ENCODE measurements at places on chromosomes 16 and 17.

DNA sequence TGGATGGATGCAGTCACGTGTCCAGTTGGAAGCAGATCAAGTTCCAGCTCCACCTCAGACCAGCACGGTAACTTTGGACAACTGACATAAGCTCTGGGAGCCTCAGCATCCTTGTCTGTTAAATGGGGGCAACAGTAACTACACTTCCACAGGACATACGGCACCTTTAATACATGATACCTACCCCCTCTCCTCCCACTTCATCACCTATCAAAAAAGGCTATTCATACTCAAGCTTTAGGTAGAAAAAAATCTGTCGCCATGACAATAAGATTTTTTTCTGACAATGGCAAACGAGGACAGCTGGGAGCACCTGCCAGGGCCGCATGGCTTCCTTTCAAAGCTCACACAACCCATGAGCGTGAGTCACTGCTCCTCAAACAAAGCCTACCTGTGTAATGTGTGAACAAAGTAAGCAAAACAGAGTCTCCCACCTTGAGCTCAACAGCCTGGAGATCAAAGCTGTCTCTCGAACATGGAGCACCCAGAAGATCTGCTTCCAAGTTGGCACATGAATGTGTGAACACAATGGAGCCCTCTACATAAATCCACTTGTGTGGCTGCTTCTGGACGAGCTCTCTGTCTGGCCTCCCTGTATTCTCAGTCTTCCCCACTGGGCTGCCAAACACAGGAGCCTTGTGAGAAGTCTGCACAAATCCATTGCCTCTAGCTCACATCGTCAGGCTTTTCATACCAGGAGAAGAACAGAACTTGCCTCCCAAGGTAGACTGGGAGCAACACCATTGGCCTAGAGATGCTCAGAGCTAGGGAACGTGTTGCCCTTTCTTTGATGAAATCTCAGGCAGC is 459.7 kb downstream of the SOX9 start:
- no peak for DNase-seq

- no peak for DNase-seq
Observed at GRCh38 chr17:1769822-1770477, 8.1 kb downstream of the SERPINF1 start.

DNA sequence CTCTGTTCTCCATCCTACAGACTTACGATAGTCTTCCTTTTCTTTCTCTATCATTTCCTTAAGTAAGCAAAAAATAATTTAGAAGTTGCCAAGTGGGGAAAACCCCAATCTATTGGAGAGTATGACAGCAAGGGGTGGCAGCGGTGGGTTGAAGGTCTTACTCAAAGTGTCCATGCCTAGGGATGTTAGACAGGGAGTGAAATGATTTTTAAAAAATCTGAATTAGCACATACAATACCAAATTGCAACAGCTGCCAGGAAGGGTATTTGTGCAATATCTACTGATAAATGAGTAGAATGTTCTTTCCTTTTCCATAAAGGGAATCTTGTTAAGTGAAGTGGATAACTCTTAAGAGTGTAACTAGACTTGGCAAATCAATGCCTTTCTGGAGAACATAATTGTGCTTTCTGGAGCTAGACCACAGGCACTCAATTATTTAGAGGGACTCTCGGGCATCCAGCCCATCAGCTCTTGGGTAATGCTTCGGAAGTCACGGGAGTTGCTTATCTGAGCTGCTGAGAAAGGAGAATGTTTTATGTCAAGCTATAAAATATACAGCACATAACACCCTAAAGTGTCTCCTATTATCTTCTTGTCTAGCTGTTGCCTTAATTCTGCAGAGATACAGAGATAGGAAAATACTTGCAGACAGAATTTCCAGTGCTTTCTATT is 151.5 kb downstream of the KCNJ2 start:
- DNase-seq: no peak

- no peak for DNase-seq
Observed at GRCh38 chr17:6528557-6528956, 27.8 kb downstream of the PITPNM3 start.

DNA sequence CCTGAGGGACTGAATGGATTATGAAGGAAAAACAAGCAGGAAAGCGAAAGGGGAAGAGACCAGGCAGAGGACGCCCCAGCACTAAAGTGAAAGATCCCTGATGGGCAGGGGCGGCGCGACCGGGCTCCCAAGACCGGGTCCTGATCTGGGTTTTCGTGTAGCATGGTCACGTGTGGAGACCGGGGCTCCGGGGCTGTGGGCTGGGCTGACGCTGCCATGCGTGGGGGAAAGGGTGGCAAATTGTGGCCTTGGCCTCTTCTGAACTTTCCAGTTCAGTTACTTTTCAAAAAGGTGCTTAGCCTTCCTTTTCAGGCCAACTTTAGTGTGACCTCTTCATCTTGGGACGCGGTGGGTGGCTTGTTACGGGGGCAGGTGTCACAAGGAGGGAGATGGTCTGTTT is 57.5 kb downstream of the METRNL start:
- DNase-seq: peak; percentile 56

DNA sequence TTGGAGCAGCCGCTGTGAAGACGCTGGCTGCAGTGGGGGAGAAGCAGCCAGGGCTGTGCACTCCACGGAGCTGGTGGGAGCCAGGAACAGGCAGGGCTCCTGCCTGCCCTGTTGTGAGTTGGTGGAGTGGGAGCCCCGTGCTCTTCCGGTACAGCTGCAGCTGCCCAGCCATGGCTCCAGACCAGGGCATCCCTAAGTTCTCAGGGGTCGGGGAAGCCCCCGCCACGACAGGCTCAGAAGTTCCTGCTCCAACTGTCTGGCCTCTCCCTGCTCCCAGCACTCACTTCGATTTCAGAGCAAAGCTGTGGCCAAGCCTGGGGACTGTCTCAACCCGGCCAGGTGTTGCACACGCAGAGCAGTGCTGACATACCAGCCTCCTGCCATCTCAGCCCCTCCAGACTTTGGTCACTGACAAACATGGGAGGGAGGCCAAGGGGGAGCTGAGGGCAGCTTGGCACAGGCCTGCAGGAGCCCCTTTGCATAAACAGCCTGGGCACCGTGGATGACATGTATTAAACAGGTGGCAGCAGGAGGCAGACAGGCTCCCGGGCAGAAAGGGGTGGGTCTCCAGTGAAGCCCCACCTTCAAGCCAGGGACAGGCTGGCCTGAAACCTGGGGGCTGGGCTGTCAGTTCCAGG is 13.9 kb upstream of the KDM8 start:
- no peak for DNase-seq

DNA sequence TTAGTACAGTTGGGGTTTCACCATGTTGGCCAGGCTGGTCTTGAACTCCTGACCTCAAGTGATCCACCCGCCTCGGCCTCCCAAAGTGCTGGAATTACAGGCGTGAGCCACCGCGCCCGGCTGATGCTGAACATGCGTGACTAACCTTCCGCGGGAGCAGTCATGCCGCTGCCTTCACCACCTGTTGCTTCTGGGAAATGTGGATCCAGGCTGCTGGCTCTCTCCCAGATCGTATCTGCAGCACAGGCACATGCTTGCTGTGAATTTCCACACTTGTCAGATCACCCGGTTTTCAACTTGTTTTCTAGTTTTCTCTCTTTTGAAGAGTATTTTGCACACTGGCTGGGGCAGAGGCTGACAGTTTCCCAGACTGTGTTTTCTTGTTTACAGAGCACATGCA is 97.9 kb downstream of the ADCY9 start:
- DNase-seq: no peak

DNA sequence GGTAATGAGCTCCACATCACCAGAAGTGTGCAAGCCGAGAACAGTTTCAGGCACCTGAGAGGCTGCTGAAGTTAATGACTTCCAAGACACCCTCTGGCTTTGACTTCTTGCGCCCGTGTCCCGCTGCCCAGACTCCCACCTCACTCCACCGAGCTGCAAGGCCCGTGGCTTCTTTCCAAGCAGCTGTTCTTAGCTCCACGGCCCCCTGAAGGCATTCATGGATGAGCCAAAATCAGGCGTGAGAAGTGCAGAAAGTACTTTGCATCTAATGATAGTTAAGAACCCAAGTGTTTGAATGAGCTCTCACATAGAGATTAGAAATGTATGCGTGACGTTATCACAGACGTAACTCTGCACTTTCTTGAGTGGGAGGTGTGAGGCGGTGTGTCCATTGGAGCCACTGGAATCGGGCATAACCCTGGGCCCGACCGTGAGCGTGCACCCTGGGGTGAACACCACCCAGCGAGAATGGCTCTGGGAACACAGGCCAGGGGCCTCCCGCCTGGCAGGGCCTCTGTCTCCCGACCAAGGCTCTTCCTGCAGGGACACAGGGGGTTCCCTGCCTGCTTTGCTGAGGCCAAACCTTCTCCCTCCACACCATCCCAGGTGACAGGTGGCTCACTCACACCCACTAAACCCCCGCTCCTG is 11.0 kb downstream of the NPTX1 start:
- no peak for DNase-seq

DNA sequence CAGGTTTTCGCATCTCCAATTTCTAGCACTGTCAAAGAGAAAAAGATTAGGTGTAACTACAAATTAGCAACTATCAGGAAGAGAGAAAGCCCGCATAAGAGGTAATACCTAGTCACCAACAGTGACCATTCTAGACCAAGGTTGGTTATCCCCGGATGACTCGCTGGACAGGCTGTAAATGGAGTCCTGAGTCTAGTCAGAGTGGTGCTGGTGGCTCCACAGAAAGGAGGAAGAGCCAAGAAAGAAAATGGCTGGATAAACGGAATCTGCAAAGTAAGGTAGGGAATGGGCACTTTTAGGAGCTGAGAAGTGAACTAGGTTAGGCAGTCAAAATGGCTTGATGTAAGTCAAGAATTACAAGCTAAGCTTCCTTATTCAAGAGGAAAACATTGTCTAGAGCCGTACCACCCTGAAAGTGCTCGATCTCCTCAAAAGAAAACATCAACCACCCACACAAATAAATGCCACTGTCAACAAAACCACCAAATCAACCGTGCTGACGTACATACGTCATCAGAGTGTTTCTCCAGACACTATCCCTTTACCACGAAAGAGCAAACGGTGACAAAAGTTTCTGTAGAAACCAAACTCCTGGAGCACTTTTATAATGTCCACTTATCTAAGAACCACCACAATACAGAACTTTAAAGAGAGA is 2.2 kb downstream of the GSPT1 start:
- DNase-seq: no peak

GRCh38 chr16:66802159-66802558 is 775 bp upstream of the TERB1 start:
- DNase-seq: no peak

DNA sequence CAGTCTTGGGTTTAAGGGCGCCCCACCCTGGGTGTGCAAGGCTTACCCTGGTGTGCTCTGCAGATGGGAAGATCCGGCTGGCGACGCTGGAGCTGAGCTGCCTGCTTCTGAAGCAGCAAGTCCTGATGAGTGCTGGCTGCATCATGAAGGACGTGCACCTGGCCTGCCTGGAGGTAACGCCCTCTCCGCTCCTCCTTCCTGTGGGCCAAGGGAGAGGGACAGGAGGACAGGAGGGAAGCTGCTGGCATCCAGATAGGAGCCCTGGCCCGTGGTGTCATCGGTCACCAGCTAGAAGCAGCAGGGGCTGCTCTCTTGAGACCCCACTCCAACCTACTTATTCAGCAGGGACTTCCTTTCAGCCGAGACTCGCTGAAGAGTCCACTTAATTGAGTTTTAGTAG is 97.8 kb downstream of the CLEC16A start:
- DNase-seq: no peak

DNA sequence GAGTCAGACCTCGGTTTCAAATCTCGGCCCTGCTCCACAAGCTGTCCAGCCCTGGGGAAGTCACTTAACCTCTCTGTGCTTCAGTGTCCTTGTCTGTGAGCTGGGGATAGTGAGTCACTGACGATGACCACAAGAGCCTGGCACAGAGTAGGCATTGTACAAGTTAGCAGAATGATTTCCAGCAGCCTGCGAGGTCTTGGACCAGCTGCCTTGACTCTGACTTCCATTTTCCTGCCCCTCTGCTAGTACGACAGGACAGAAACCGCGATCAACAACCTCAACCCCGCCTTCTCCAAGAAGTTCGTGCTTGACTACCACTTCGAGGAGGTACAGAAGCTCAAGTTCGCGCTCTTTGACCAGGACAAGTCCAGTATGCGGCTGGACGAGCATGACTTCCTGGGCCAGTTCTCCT is 20.7 kb downstream of the CPNE2 start:
- DNase-seq: no peak

DNA sequence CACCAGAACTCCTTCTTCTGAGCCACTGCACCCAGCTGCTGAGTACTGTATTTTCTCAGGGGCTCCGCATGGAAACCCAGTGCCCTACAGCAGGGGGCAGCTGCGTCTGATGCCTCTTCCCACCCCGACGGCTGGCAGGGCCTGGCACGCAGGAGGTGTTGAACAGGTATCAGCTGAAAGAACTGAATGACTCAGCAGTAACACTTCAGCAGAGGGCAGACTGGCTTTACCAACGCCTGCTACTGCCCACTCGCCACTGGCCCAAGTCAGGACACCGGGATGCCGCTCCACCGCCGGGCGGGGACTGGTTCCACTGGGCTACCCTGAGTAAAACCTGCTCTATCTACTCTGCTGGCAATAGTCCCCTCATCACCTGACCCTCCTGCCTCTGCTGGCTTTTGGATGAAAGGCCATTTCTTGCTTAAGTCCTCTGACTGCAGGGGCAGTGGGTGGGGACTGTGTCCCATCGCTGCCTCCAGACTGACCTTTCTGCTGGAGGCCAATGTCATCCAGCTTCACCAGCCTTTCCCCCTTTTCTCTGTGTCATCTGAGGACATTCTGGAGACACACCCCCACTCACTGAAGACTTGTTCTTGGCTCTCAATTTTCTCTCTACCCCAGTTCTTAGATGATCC is 100.4 kb upstream of the FA2H start:
- no peak for DNase-seq

DNA sequence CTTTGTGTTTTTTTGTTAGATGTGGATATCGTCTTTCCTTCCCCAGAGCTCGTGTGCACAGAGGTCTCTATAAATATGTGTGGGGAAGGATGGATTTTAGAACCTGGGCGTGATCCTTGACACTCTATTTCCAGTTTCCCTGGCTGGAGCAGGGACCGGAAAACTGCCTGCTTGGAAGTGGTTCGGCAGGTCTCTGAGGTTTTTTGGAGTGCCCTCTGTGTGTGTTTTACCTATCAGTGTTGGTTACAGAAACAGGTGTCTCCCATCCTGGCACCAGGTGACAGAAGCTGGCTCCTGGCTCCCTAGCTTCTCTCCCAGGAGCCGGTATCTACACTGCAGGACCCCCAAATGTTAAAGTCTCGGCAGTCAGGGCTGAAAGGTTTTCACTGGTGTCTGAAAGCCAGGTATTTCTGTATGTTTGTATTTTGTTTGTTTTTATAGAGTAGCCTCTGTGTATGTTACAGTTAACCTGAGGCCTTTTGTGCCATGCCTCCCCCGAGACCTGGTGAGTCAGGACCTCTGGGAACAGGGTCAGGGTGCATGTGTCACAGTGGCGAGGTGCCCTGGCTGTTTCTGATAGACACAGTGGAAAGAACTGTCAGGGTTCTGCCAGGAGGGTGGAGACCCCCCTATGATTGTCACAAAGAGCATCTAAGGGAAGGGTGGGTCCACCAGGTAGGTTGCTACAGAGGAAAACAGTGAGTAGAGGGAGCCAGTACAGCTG is 31.3 kb downstream of the ZC3H18 start:
- no peak for DNase-seq
